ENCODE measurements at places on chromosomes 2 and 18.

- DNase-seq = no peak
These were observed 20.2 kb upstream of the DLX1 start for GRCh38 chr2:172065111-172065510.

DNA sequence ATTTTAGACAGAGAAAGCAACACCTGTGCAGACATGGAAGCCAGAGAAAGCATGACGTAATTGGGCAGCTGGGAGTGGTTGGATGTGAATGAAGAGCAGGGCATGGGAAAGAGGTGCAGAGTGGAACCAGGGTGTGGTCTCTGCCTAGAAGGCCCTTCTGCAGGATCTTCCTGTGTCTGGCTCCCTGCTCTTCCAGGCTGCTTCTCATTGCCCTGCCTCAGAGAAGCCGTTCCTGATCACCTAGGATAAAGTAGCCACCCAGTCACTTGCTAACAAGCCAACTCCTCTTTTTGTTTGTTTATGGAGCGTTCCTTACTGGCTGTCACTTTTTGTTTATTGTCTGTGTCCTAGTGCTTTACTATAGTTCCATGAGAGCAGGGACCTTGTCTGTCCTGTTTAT is 28.5 kb downstream of the GALNT1 start:
- DNase-seq = no peak

DNA sequence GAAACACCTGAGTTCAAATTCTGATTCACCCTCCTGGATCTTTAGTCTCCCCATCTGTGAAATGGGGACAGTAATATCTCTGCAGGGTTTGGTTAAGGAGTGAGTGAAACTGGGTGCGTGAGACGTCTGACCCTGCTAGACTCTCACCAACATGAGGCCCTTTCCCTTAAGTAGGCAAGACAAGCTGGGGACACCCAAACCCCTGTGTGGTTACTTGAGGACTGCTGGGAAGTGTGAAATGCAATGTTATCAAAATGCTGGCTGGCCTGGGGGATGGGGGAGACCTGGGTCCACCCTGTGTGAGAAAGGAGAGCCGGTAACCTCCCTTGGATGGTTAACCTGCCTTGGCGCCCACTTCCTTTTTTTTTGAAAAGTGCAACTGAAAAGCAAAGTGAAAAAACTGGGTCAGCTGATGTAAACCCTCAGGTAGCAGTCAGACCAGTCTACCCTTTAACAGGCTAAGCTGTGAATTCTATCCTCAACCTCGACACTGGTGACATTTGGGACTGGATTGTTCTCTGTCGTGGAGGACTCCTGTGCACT is 82.3 kb downstream of the INPP5D start:
- DNase-seq = no peak

- DNase-seq = no peak
These were observed 286.6 kb downstream of the RIT2 start for GRCh38 chr18:42828881-42829280.

DNA sequence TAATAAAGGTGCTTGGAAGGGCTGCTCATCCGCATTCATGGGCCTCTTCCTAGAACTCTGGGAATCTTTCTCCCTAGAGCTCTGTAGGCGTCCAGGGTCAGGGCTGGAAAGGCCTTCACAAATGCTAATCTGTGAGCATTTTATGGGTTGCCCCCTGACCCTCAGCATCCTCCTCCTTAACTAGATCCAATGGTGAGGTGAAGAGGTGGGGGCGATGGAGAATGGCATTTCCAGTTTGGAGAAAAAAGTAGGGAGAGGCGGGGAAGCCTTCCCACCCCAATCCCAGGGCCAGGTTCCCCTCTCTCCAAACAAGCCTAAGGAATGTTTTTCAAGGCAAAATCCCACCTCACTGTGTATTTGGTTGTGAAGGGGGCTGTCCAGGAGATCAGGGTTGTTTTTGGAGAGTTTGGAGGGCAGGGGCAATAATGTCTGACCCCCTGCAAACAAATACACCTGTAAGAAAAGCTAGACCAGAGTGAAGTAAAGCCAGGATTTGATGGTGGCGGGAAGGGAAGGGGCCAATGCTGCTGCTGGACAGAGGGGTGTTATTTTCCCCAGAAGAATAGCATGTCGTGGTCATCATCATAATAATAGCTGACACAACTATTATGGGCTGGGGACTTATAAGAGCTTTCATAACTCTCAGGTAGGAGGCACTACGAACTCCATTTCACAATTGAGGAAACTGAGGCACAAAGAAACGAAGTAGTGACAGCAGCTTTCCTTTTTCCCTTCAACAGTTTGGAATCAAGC is 1.4 kb upstream of the MYCN start:
- DNase-seq = no peak

- no peak for DNase-seq
These were observed 450.6 kb upstream of the ST6GAL2 start for GRCh38 chr2:107336526-107336925.

- no peak for DNase-seq
These were observed 23.5 kb upstream of the C18orf32 start for GRCh38 chr18:49510393-49511115.

DNA sequence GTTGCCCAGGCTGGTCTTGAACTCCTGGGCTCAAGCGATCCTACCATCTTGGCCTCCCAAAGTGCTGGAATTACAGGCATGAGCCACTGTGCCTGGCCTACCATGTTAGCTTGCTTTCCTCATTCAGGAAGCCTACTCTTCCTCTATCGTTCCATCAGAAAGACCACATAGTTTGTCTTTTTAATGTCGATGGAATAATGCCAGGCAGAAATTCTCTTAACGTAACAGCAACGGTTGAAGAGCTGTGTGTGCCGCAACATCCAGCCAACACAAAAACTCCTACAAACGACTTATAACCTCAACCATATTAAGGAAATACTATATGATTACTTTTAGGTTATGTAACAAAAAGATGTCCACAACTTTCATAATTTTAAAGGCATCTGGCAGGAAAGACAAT is 10.5 kb downstream of the ITGB1BP1 start:
- no peak for DNase-seq

- DNase-seq = no peak
These were observed 123.0 kb downstream of the NFATC1 start for GRCh38 chr18:79518683-79519128.

DNA sequence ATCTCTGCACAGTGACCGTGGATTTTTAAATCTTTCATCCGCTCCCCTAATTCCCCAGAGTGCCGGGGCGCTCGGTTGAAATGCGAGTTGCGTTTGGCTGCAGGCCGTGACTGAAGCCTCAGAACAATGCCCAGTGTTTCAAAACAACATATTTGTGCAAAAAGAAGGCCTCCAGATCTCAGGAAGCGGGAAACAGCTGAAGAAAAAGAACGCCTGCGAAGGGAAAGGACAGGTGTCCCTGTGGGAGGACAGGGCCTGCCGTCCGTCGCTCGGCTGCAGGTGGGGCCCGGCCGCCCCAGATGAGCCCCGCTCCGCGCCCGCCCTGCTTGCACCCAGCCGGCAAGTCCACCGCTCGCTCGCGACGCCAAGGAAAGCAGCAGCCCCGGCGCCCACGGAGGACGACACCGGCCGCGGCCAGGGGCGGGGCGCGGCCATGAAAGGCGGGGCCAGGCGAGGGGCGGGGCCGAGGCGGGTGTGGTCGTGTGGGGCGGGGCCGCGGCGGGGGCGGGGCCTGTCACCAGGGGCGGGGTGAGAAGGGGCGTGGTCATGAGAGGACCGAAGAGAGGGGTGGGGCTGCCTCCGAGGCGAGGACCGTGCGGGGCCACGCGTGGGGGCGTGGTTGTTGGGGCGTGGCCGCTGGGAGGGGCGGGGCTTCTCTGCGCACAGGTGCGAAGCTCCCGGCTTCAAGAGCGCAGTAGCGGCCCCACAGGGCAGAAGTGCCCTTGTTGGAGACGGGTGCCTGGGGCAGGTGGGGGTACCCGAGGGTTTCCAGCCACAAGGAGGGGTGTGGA is 17.6 kb upstream of the BOK start:
- DNase-seq = peak; percentile 13

- DNase-seq = no peak
These were observed 4.1 kb downstream of the CCDC195 start for GRCh38 chr2:224711859-224712665.

- no peak for DNase-seq
These were observed 185.9 kb downstream of the SLC39A10 start for GRCh38 chr2:195842932-195843331.

- DNase-seq = no peak
These were observed 210.6 kb downstream of the BABAM2 start for GRCh38 chr2:28101123-28101522.

DNA sequence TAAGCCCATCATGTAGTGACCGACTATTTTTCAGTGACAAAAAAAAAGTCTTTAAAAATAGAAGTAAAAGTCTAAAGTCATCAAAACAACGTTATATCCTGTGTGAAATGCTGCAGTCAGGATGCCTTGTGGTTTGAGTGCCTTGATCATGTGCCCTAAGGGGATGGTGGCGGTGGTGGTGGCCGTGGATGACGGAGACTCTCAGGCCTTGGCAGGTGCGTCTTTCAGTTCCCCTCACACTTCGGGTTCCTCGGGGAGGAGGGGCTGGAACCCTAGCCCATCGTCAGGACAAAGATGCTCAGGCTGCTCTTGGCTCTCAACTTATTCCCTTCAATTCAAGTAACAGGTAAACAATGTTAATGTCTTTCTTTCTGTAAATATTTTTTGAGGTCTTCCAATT is at the start of gene CD28:
TSS of gene CD28 (plus strand) at position 237 of the 400 bp plus-strand sequence. CDS start at position 295, 58 bp downstream.
- DNase-seq = peak; percentile 50

DNA sequence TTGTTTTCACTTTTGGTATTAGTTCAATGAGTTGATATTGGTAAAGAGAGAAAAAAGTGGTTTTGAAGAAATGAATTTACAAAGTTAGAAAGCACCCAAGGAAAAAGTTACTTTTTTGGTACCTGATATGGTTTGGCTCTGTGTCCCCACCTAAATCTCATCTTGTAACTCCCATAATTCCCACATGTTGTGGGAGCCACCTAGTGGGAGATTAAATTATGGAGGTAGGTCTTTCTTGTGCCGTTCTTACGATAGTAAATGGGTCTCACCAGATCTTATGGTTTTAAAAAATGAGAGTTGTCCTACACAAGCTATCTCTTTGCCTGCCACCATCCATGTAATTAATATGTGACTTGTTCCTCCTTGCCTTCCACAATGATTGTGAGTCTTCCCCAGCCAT is 965.6 kb upstream of the NRXN1 start:
- DNase-seq = no peak

- DNase-seq = no peak
These were observed 427.1 kb downstream of the LRRTM4 start for GRCh38 chr2:77095096-77095495.

DNA sequence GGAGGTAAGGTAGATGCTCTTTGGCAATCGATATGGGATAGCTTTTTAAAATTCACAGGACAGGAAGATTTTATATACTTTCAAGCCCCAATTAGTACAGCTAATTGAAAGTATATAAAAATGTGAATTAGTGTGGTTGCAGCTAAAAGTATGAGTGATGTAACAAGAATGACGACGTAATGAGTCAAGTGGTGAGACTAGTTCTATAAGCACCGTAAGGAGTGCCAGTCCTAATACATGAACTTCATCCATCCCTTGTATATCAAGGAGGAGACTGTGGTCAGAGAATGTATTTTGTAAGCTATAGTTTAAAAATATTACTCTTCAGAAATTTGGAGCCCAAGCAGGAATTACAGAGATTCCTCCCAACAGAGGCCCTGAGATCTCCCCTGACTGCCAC is 25.8 kb downstream of the DNAJC27 start:
- DNase-seq = no peak

- no peak for DNase-seq
These were observed 82.1 kb downstream of the EIF2AK3 start for GRCh38 chr2:88545118-88545517.

GRCh38 chr2:215363039-215363438 is 51.2 kb downstream of the ATIC start:
- no peak for DNase-seq

GRCh38 chr2:202577250-202578183 is 57.3 kb upstream of the FAM117B start:
- no peak for DNase-seq

- no peak for DNase-seq
These were observed 21.0 kb downstream of the INPP4A start for GRCh38 chr2:98465456-98466226.

DNA sequence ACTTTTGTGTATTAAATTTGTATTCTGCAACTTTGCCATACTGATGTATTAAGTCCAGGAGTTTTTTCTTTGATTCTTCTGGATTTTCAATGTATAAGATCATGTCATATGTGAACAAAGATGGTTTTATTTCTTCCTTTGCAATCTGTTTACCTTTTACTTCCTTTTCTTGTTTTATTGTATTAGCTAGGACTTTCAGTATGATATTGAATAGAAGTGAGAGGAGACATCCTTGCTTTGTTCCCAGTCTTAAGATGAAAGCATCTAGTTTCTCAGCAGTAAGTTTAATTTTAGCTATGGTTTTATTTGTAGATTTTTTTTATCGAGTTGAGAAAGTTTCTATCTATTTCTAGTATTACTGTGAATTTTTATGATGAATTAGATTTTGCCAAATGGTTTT is 25.5 kb downstream of the VRK2 start:
- DNase-seq = no peak

- DNase-seq = no peak
These were observed 2.6 kb upstream of the RBM43 start for GRCh38 chr2:151264157-151264825.

Data from stimulated activated CD4-positive, alpha-beta T cell treated with anti-CD3 and anti-CD28 coated beads, Interleukin-1b, Interleukin-23, amount 100 ng/mL, for 1 hour (primary cell).